ENCODE measurements at places on chromosomes 5 and 9. TPM values are rescaled to one million over a fixed set of nuclear protein-coding genes. Genes with fewer than 3 reads are reported as not detected.

DNA sequence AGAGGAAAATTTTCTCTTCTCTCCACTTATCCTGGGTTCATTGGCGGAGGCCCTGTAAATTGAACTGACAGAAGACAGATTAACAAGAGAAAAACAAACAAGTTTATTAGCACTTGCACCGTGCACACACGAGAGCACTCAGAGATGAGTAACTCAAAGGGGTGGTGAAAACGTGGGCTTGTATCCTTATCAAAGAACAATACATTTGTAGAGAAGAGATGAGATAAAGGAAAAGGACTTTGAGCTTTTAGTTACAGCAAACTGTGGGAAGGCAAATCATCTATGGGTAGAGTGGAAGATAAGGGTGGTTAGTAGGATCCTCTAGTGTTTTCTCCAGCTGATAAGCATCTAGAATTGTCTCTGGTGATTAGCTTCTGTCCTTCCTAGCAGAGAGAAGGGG is 44.4 kb upstream of the ROR2 start:
- H3K36me3 ChIP-seq: no peaks in the 10 kb centered on the region
- H3K27me3 ChIP-seq: no peaks in the 10 kb centered on the region
- no peaks in the 10 kb centered on the region for H3K4me1 ChIP-seq
- DNase-seq: no peak

DNA sequence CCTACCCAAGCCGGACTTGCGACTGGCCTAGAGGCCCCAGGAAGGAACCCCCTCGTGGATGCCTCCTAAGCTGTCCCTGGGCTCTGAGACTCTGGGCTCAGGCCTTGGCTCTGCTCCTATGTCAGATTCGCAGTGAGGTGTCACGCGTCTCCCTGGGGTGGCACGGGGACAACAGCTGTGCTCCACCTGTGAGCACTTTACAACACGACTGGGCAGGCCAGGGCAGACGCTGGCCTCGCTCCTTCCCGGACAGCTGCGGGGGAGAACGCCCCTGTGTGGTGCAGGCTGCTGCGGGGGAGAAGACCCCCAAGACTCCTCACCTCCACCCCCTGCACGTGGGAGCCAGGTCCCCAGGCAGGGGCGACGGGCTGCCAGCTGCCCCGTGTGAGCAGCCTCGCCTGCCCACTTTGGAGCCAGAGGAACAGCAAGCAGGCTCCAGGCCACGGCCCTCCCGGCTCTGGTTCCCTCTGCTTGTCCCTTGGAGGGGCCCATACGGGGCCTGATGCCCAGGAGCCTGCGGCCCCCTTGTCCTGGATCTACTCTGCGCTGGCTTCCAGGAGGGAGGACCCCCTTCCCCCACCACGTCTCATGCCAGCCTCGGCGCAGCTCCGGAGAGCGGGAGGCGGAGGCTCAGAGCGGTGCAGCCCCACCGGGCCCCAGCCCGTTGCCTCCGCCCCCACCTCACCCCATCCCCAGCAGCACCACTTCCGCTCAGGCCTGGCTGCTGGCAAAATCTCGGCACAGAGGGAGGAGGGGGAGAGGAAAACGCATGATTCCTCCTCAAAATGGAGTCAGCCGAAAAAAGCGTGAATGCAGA is 36.0 kb downstream of the SARDH start:
- no peak overlapping the region for H3K27ac ChIP-seq
- H3K36me3 ChIP-seq: no peaks in the 10 kb centered on the region
- H3K27me3 ChIP-seq: no peaks in the 10 kb centered on the region
- peak overlapping the region; percentile 54 for H3K4me3 ChIP-seq
- no peak for DNase-seq
- H3K4me1 ChIP-seq: peaks cover 17% of the 10 kb centered on the region

DNA sequence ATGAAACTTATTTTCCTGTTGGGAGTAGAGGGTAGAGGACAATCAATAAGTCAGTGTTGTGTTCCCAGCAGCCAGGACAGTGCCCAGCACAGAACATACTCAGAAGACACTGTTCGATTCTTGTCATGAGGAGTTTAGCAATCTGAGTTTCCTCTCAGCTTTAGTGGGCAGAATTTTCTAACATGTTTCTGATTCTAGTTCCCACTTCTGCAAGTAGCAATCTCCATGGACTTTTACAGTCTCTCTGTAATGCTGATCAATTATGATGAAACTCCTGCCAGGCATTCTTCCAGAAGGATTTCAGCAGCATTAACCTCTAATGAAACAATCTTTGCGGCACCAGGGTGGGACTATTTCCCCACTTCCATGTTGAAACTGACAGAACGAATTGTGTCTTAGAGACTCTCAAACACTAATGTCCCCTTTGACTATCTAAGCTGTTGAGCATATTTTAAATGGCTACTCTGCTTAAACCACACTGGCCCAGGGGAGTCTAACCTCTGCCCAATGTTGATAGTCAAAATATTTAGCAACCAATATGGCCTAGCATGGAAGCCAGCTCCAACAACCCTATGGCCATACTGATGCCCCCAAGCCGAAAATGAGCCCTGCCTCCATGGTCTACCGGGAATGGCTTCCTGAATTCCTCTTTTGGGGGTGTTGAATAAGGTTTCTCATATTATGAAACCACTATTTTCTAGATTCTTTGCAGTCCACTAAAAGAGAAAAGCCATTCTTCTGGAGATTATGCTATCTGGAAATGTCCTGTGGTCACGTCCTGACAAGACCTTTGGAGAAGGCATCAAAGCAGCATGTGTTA is 484.3 kb downstream of the BNC2 start:
- H3K4me3 ChIP-seq: no peak overlapping the region
- H3K27ac ChIP-seq: no peak overlapping the region
- no peaks in the 10 kb centered on the region for H3K4me1 ChIP-seq
- DNase-seq: no peak
- no peaks in the 10 kb centered on the region for H3K36me3 ChIP-seq

Gene WDR31
- total RNA-seq: 6.8 TPM

- no peaks in the 10 kb centered on the region for H3K36me3 ChIP-seq
- peaks cover 21% of the 10 kb centered on the region for H3K4me1 ChIP-seq
- no peak overlapping the region for H3K4me3 ChIP-seq
Observed at GRCh38 chr9:91843623-91844148, 106.3 kb downstream of the ROR2 start.

- no peaks in the 10 kb centered on the region for H3K36me3 ChIP-seq
- no peaks in the 10 kb centered on the region for H3K27me3 ChIP-seq
- no peak overlapping the region for H3K27ac ChIP-seq
- no peaks in the 10 kb centered on the region for H3K4me1 ChIP-seq
- no peak for DNase-seq
Observed at GRCh38 chr9:13383216-13383615, 103.7 kb upstream of the MPDZ start.

DNA sequence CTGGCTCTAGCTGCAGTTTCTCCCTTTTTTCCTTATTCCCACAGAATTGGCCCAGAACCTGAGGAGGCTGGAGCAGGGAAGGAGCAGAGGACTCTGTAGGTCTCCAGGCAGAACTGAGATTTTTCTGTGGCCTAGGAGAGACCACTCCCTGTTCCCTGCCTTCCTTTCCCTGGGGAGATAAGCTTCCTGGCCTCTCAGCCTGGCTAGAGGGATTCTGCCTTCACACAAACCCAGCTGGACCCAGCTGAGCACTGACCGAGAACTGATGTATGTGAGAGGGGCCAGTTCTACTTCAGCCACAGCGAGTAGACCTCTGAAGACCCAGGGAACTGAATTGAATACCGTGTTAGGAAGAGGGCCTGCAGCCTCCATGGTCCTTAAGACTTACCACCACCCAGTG is 48.0 kb downstream of the RUSC2 start:
- H3K4me3 ChIP-seq: no peak overlapping the region
- H3K27me3 ChIP-seq: no peaks in the 10 kb centered on the region
- H3K4me1 ChIP-seq: peaks cover 14% of the 10 kb centered on the region
- peak; percentile 46 for DNase-seq
- peak overlapping the region; percentile 89 for H3K27ac ChIP-seq

Data from testis (tissue), 5 donors.